NAMALWA (cell line): ENCODE measurements at places on chromosomes 3 and 15.
A peak's percentile ranks its signal among the peaks of the same experiment; 100 is the strongest.

GRCh38 chr3:113441051-113441770 is at the start of gene CFAP44:
Gene CFAP44, minus strand, starts transcription at chr3:113441493. Its CDS starts 7,829 bp downstream, at chr3:113433664.
- DNase-seq = no peak

DNA sequence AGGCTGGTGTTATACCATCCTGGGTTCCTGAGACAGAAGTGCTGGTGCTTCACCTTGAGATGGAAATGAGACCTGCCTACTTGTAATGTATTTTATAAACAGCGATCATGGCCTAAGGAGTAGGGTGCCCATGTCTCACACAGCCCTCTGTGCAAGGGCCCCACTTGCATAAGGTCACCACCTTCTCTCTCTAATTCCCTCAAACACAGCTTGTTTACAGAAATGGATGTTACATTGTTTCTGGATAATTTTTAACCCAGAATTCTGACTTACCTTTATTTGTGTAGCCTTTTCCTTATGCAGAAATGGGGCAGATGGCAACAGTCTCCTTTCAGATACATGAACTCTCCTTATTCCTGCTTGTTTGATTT is 95.1 kb upstream of the UMPS start:
- DNase-seq = no peak

DNA sequence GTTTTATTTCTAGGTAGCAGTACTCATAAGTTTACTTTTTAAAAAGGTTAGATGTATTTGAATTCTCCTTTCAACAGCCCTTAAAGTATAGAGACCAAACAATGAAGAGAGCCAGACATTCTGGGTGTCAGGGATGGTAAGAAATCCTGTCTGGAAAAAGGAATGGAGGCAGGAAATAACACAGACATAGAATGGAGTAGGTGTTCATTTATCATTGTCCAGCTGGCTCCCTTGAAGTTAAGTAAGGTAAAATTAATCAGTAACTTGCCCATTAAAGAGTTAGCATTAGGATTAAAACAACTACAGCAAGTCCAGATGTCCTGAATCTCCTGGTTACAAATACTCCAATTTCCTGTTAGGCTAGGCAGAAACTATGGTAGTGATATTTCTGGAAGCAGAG is 13.5 kb upstream of the SUCNR1 start:
- DNase-seq = no peak

- DNase-seq = no peak
Observed at GRCh38 chr15:57406062-57406772, 29.9 kb downstream of the CGNL1 start.

- no peak for DNase-seq
Observed at GRCh38 chr3:10116138-10116460, 624 bp downstream of the BRK1 start.

- no peak for DNase-seq
Observed at GRCh38 chr3:142259359-142259758, 34.0 kb upstream of the GK5 start.

GRCh38 chr15:88654430-88655102 is 15.8 kb downstream of the ISG20 start:
- DNase-seq = no peak

GRCh38 chr3:194298331-194299227 is 52.5 kb downstream of the CPN2 start:
- no peak for DNase-seq

GRCh38 chr3:100893590-100893989 is 99.6 kb downstream of the ABI3BP start:
- DNase-seq = no peak

GRCh38 chr15:53114960-53115359 is 324.8 kb upstream of the ONECUT1 start:
- no peak for DNase-seq

- DNase-seq = peak; percentile 37
Observed at GRCh38 chr3:102224171-102224570, 210.6 kb upstream of the ZPLD1 start.

GRCh38 chr15:89513284-89513683 is 16.9 kb upstream of the RHCG start:
- no peak for DNase-seq

GRCh38 chr3:107212618-107213017 is 164.6 kb upstream of the CCDC54 start:
- no peak for DNase-seq

DNA sequence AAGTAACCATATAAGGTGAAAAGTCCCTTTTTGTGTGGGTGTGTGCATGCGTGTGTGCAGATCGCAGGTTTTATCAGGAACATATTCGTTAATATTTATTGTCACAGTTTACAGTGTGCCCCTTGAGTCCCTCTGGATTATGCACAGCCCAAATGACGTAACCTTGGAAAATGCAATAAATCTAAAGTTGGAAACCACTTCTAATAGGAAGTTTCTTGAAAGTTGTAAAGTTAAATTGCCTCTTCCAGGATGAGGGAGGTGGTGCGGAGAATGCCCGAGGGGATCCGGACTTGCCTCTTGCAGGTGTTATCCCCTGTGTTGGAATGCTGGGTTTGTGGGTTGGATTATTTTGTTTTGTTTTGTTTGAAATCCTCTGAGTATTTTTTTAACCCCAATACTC is 143.3 kb downstream of the CMSS1 start:
- no peak for DNase-seq

DNA sequence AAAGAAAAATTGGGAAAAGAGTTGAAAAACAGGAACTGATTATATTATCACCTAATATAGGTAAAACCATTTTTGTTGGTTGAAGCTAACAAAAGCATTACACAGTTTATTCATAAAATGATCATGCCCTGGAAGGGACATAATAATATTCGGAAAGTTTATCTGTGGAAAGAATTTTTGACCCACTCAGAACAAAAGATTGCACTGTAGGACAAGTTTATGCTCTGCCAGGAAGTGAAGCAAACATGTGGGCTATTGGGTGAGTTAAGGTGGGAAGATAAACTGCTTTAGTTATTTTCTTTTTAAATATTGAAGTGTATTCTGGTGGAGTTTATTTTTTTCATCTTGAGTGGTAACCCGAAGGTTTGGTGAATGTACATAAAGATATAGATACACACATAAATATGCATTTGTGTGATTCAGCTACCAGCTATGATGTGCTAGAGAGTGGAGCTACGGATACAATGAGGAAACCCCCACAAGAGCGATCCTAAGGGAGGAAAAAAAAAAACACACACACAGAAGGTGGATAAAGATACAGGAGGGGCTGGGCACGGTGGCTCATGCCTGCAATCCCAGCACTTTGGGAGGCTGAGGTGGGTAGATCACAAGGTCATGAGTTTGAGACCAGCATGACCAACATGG is 506.4 kb upstream of the THBS1 start:
- DNase-seq = no peak

DNA sequence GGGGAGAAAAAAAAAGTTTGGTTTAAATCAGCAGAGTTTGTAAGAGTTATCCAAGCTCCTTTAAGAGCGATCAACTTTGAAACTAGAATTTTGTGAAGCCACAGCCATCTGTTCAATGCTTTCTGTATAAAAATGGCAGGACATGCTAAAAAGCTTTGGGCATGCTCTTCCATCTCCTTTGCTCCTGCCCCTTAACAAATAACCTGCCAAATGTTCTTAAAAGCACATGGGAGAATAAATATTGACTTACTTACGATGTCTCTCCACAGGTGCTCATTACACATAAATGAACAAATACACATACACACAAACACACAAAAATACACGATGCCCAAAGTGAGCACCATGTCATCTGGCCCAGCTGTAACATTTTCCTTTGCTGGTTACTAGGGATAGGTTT is 211.8 kb upstream of the DPH6 start:
- no peak for DNase-seq

GRCh38 chr3:153756816-153757215 is 364.4 kb upstream of the ARHGEF26 start:
- no peak for DNase-seq

DNA sequence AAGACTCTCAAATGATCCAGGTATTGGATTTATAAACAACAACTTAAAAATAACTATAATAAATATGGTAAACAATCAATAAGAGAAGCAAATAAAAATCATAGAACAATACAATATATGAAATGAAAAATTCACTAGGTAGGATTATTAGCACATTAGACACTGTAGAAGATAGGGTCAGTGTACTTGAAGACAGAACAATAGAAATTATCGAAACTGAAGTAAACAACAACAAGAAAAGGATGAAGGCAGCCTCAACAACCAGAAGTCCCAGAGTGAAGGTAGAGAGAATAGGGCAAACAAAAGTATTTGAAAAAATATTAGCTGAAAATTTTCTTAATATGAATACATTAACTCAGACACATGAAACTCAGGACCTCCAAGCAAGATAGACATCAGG is 11.9 kb downstream of the IQCB1 start:
- no peak for DNase-seq

GRCh38 chr3:160948273-160948672 is 156.9 kb downstream of the B3GALNT1 start:
- DNase-seq = no peak

- no peak for DNase-seq
Observed at GRCh38 chr15:29687204-29687815, 135.0 kb downstream of the TJP1 start.

GRCh38 chr3:57100046-57100695 is 39.7 kb downstream of the SPATA12 start:
- peak; percentile 81 for DNase-seq

GRCh38 chr3:46186471-46187340 is 21.4 kb downstream of the CCR1 start:
- peak; percentile 57 for DNase-seq
